ENCODE measurements at places on chromosomes 16 and 17.
A peak's percentile ranks its signal among the peaks of the same experiment; 100 is the strongest.

- no peak for DNase-seq
Observed at GRCh38 chr17:73231395-73231794, 30.3 kb downstream of the CPSF4L start.

GRCh38 chr17:72192800-72193192 lies 72.0 kb downstream of the SOX9 start:
- no peak for DNase-seq

DNA sequence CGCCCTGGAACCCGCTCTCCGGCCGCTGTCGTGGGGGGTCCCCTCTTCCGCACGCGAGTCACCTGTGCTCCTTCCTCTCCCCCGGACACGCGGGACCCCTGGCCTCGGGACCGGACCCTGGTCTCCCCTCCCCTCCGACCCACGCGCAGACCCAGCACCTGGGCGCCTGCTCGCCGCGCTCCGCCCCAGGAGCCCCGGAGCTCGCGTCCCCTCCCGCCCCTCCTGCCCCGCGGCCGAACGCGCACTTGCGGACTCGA lies 762 bp downstream of the RAB40B start:
- no peak for DNase-seq

- no peak for DNase-seq
Observed at GRCh38 chr17:601244-601925, 113.3 kb downstream of the VPS53 start.

- DNase-seq = no peak
Observed at GRCh38 chr16:67547423-67548264, 14.7 kb upstream of the CTCF start.

DNA sequence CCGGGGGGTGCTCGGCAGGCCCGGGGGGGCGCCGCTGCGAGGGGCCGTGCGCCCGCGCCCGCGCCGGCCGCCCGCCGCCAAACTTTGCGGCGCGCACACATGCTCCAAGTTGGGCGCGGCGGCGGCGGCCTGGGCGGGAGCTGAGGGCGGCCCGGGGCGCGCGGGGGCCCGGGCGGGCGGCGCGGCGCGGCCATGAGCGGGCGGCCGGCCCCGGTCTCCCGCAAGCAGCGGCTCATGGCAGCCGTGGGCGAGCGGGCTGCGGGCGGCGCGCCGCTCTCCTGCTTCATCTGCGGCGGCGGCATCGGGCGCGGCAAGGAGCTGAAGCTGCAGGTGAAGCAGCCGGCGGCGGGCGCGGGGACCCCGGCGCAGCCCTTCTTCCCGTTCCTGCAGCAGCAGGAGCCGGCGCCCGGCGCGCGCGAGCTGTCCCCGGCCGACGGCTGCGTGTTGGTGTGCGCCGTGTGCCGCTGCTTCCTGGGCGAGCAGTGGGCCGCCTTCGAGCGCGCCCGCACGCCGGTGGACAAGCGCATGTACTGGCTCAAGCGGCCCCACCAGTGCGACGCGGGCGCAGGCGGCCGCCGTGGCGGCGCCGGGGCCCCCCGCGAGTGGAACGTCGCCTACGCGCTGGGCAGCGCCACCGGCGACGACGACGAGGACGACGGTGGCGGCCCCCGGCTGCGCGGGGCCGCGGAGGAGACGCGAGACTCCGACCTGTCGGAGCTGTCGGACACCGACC lies 57.2 kb upstream of the CIBAR2 start:
- no peak for DNase-seq

GRCh38 chr16:67372664-67373063 lies 20.6 kb downstream of the TPPP3 start:
- DNase-seq = no peak

GRCh38 chr16:27826893-27827289 lies 236.6 kb downstream of the GSG1L start:
- no peak for DNase-seq

GRCh38 chr16:10558746-10559641 lies 21.4 kb downstream of the EMP2 start:
- DNase-seq = peak; percentile 67

GRCh38 chr16:73066927-73067670 lies 19.2 kb upstream of the ZFHX3 start:
- no peak for DNase-seq

GRCh38 chr17:5284681-5285080 lies 2.6 kb downstream of the RABEP1 start:
- DNase-seq = no peak

DNA sequence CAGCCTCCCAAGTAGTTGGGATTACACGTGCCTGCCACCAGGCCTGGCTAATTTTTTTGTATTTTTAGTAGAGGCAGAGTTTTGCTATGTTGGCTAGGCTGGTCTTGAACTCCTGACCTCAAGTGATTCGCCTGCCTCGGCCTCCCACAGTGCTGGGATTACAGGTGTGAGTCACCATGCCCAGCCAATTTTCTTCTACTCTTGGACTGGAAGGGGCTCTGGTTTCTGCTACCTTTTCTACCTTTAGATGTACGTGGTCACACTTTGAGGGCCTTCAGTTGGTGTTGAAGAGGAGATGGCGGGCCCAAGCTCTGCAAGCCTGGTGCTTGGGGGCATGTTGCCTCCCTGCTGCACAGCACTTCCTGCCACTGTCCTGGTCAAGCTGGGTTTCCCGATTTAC lies 173.6 kb downstream of the PRKCA start:
- DNase-seq = no peak

DNA sequence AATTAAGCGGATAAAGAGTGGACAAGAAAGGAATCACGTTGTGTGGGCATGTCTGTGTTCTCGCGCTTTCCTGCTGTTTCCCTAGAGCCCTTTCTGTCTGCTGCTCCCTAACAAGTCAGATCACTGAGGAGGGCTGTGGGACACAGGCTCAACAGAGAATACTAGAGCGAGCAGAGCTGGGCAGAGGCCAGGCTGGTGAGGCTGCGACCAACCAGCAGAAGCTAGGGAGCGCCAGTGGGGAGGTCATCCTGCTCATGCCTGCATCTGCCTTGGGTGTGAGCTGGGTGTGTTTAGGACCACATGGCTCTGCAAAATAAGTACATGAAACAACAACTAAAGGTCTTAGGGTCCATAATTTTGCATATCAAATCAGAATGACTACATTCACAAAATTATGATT lies 11.5 kb upstream of the FOXJ1 start:
- no peak for DNase-seq

DNA sequence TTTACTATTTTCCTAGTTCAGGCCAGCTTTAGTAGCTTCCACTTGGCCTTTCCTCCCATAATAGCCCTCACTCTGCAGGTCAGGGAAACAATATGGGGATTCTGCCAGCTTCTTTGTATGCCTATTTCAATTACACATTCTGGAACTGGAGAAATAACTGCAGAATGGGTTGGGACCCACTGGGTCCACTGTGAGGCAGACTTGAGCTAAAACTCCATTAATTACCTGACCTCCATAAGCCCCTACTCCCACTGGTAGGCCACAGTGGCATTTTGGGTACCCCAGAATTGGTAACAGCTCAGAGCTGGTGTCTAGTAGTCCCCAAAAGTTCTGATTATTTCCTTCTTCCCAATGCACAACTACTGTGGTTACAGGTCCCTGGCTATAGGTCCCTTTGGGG lies 16.7 kb upstream of the TENT4B start:
- no peak for DNase-seq

DNA sequence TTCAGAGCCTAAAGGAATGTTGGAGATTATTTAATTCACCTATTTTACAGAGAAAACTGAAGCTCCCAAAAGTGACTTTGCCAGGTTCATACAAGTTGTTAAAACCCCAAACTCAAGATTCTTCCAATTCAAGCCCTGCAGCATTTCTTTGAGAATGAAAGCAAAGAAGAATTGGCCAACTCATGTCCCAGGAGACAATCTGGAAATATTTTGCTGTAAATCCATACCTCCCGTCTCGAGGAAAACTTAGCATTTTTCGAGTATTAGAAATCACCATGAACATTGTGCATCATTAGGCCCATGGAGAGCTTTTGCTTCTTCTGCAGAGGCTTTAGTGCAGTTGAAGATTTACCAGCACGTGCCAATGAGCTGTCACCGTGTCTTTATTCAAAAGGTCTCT lies 176.4 kb upstream of the KCNJ16 start:
- DNase-seq = no peak

DNA sequence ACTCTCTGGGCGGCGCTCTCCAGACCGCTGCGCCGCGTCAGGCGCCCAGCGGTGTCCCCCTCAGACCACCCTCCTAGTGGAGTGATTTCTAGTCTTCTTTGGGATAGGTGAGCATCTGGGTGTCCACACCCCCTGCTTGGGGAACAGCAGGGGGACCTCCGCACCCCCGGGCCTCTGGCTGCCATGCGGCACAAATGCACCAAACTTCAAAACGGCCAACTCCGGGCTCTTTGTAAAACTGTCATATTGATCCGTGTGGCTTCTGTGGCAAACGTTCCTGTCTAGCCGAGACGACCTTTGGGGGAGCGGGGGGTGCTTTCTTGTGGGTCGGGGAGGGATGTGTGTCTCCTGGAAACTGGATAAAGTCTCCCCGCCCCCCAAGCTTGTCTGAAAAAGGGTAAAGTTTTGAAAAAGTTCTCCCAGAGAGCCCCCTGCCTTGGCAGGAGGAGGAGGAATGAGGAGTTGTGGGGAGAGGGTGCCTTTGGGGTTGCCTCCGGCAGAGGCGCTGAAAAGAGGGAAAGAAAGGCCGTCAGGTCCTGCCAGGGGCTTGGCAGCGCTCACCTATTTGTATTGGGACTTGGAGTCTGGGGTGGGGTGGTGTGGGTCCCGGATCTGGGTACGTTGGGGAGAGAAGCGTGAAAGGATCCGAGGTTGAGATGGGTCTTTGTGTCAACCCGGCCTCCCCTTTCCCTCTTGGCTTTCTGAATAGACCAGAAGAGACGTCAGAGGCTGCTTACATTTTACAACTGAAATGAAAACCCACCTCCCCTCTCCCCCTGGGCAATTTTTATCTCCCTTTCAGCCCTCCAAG lies 2.2 kb upstream of the CHD3 start:
- no peak for DNase-seq

DNA sequence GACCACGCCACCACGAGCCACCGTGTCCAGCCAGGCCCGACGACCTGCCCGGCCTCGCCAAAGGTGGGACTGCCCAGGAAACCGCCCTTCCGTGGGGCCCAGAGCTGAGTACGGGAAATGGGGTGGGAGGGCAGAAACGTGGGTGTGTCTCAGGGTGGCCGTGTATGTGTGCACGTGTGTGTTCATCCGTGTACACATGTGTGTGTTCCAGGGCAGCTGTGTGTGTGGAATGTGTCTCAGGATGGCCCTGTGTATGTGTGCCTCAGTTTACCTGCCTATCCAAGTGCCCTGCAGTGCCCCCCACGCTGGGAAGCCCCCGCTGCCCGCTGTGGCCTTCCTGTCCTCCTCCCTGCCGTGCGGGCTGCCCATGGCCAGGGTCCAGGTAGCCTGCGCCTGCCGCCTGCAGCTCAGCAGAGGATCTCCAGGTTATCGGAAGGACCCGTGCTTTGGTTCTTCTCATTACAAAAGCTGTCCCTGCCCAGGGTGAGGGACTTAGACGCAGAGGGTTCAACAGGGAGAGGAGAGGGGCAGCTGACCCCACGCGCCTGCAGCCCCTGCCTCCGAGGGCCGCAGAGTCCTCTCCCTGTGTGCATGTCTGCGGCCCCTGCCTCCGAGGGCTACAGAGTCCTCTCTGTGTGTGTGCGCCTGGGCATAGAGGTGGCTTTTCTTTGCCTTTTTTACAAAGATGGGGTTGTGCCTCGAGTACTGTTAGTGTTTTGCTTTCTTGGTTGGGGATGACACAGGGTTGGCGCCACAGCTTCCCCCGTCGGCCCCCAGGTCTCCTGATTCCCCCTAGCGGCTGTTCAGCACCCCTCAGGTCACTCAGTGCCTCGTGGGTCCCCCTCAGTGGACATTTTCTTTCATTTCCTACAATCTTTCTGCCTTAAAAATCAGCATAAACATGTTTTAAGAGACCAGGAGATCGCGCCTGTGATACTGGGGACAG lies 23.6 kb downstream of the ZNF469 start:
- DNase-seq = no peak

DNA sequence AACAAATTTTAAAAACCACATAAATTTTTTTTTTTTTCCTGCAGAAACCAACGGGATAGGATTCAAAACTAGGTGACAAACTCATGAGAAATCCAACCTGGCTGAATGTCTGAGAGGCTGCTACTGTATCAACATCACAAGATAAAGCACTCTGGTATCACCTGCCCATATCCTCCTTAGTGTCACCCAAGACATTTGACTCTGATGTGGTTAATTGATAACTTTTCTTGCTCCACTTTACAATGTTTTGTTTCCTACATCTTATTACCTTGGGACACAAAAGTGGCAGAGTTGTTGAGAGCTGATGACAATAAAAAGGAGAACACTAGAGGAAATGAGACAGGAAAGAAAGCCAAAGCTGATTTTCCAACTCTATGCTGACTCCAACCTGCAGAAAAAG lies 4.0 kb upstream of the FBXL20 start:
- no peak for DNase-seq

GRCh38 chr16:49453983-49454382 lies 80.4 kb downstream of the C16orf78 start:
- DNase-seq = no peak

- DNase-seq = no peak
Observed at GRCh38 chr17:73261952-73262675, 434 bp upstream of the CPSF4L start.

GRCh38 chr16:19613834-19614233 lies 58.3 kb downstream of the VPS35L start:
- no peak for DNase-seq

DNA sequence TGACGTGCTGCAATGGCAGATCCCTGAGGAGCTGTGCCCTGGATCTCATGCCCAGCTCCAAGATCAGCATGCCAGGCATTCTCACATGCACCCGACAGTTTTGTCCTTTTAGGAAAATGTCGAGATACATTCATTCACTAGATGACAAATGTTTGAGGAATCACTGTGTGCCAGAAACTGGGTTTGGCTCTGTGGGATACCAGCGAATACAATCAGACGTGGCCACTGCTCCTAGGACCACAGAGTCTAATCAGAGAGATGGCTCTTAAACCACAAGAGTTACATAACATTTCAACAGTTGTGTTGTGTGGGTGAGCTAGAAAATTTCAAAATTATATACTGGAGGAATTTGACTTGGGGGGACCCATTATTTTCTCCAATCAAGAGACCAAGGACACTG lies 579.7 kb downstream of the CDH13 start:
- no peak for DNase-seq

DNA sequence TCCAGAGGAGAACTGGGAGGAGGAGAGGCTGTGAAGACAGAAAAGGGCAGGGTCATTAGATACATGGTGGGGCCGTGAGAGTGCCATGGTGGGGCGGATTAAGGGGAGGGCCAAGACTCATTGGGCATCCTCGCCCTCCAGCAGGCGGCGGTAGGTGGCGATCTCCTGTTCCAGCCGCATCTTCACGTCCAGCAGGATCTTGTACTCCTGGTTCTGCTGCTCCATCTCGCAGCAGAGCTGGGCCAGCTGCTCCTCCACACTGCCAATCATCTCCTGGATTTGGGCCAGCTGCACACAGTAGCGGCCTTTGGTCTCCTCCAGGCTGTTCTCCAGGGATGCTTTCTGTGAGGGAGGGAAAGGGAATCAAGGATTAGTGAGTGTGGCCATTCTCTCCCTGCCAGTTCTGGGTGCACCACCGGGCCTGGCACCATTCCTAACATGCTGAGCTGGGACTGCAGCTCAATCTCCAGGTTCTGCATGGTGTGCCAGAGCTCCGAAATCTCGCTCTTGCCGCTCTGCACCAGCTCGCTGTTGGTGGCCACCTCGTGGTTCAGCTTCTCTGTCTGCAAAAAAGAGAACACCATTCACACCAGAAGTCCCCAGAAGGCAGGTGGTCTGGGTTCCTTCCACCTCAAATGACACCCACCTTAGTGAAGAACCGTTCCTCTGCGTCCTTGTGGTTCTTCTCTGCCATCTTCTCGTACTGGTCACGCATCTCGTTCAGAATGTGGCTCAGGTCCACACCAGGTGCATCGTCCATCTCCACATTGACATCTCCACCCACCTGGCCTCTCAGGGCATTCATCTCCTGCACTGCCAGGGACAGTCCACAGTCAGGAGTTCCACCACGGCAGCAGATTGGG lies 129.0 kb downstream of the CCDC144A start:
- DNase-seq = no peak
